ENCODE measurements at places on chromosomes 4 and X. TPM values are rescaled to one million over a fixed set of nuclear protein-coding genes. Genes with fewer than 3 reads are reported as not detected.

Gene NDNF
- total RNA-seq, result 0.36 TPM

Gene CPEB2
- total RNA-seq, result 16.8 TPM

Gene AWAT2
- total RNA-seq, result under 0.01 TPM

Gene GAGE12E
- total RNA-seq, result not detected

Gene TLR1
- 3.2 TPM for total RNA-seq

Gene SHISA3
- 6.0 TPM for total RNA-seq

Gene EDA2R
- 9.2 TPM for total RNA-seq

Gene DOK7
- not detected for total RNA-seq

Gene FMR1NB
- not detected for total RNA-seq

Gene CORIN
- under 0.01 TPM for total RNA-seq

Gene FGA
- not detected for total RNA-seq

Gene KLHL34
- not detected for total RNA-seq

Gene TRIML2
- not detected for total RNA-seq

Gene USP17L30
- not detected for total RNA-seq

Gene KDR
- total RNA-seq, result 2.5 TPM

Gene CTAG1B
- total RNA-seq, result not detected

Gene LDOC1
- 12.3 TPM for total RNA-seq

Gene SSX3
- not detected for total RNA-seq

Gene TMEM35A
- total RNA-seq, result 14.4 TPM

Gene MAGEA11
- total RNA-seq, result not detected

Gene ERVMER34-1
- not detected for total RNA-seq

Gene SPATA4
- not detected for total RNA-seq

Gene PABPC4L
- total RNA-seq, result 2.2 TPM

Gene HTN3
- not detected for total RNA-seq

Gene IL2
- total RNA-seq, result not detected

Gene H2BW1
- not detected for total RNA-seq

Gene DRD5
- not detected for total RNA-seq

Gene RPA4
- 0.33 TPM for total RNA-seq

Gene TCEAL7
- 52.5 TPM for total RNA-seq

Gene MCUB
- 32.5 TPM for total RNA-seq

Gene JCHAIN
- 18.2 TPM for total RNA-seq

Gene EGFL6
- 0.27 TPM for total RNA-seq

Gene DLG3
- 15.4 TPM for total RNA-seq

All from fibroblast of the aortic adventitia (primary cell).